Epithelial cell of umbilical artery (primary cell): ENCODE measurements at places on chromosomes 7 and 10. TPM values are rescaled to one million over a fixed set of nuclear protein-coding genes. Genes with fewer than 3 reads are reported as not detected.

TSPAN13 gene
- total RNA-seq = 13.1 and 32.5 TPM in 2 replicates

PRTFDC1 gene
- 15.9 and 19.9 TPM in 2 replicates for total RNA-seq

LGI1 gene
- not detected in 2 replicates for total RNA-seq

C10orf53 gene
- total RNA-seq = not detected in 2 replicates

WNT16 gene
- not detected in 2 replicates for total RNA-seq

EIF5AL1 gene
- total RNA-seq = 0.30 and 0.65 TPM in 2 replicates

WASHC2A gene
- 27.6 and 38.3 TPM in 2 replicates for total RNA-seq

NAT16 gene
- total RNA-seq = not detected in 2 replicates

FMC1 gene
- total RNA-seq = 12.6 and 15.3 TPM in 2 replicates

FGL2 gene
- total RNA-seq = under 0.01 and 0.76 TPM in 2 replicates
